ENCODE measurements at places on chromosomes 16 and 17.

- DNase-seq = no peak
Measured at GRCh38 chr16:86504315-86505184, 5.8 kb upstream of the FOXF1 start.

DNA sequence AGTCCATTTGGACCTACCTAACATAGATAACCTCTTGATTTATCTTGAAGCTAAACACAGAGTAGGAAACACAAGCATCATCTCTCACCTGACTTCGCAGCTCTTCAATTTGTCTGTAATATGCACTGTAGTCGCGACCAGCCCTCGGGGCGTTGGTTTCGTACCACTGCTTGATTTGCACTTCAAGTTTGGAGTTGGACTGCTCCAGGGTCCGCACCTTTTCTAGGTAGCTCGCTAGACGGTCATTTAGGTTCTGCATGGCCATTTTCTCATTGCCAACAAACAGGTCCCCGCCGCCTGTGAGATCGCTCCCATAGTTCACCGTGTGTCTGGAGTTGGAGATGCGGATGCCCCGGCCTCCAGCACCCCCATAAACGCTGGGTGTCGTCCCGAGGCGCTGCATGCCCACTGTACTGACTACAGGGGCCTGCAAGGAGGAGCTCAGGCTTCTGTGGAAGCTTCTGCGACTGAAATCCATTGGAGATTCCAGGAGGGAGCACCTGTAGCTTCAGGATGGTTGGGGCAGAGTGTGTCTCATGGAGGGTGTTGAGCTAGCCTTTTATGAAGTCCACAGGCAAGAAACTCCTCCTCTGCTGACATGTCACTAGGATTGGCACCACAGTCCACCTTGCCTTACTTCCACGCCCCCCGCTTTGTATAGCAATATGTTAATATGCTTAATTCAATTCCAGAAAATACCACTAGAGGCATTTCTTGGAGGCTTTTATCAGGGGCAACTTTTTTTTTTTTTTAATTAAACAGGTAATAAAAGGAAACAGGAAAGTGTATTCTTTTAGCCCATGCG lies at the start of gene KRT20:
Gene KRT20 (minus strand): TSS at position 535 of the 805 bp plus-strand sequence. CDS start 57 bp downstream, at position 478.
- no peak for DNase-seq

DNA sequence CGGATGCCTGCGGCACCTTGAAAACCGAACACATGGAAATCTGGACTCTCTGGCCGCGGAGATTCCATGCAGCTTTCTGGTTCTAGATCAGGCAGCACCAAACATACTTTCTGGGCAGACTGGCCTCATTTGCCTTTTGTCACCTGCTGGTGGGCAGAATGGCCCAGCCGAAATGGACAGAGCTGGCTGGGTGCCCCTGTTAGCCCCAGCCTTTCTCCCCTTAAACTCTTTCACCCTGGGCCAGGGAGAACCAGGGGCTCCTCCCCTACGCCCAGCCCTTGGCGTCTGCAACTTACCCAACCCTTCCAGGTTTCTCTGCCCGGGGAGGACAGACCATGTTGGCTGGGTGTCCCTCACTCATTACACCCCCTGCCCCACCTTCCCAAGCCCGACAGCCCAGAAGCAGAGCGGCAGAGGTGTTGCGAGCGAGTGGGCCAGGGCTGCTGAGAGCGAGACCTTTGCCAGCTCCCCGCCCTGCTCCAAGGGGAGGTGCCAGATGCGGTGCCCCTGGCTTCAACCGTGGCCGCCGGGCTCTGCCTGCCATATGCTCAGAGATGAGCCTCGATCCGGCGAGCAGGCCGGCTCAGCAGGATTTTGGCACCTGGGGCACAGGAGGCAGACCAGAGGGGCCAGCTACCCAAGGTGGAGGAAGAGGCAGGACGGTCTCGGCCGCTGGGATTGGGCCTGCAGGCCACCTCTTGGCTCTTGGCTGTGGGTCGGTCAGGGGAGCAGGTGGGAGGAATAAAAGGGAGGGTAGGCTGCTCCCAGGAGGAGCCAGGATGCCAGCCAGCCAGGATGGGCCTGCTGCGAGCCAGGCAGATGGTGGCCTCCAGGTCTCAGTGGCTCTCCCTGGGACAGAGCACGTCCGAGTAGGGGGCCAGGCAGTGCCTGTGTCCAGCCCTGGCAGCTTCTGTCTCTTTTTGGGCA lies 191.3 kb downstream of the NTN1 start:
- DNase-seq = no peak

GRCh38 chr16:11794447-11794846 lies 2.6 kb downstream of the ZC3H7A start:
- no peak for DNase-seq

GRCh38 chr16:2813771-2814221 lies 3.2 kb upstream of the PRSS21 start:
- no peak for DNase-seq

DNA sequence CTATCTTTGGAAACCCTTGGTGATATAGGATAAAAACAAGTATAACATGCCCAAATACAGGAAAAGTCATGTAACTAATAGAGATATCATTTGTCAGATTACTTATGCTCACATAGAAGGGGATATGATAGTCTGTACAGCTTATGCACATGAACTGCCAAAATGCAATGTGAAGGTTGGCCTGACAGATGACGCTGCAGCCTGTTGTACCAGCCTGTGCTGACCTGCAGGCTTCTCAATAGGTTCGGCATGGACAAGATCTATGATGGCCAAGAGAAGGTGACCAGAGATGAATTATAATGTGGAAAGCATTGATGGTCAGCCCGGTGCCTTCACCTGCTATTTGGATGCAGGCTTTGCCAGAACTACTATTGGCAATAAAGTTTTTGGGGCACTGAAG lies 12.7 kb downstream of the WFIKKN2 start:
- DNase-seq = no peak

DNA sequence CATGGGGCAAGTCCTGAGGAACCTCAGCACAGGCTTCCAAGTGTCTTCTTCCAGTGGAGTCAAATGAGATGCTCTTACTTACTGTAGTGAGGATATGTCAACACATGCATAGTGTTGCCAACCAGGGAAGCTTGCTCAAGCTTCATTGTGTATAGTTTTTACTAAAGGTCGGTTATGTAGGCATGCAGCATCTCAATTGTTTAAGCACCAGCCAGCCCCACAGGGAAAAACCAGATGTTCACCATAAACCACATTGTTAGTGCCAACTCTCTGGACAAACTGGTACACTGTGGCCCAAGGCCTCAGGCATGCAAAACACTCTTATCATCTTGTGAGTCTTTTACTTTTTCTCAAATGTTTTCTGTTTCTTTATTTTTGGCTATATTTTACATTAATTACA lies 152.1 kb downstream of the PHKB start:
- DNase-seq = no peak

- DNase-seq = no peak
Measured at GRCh38 chr16:81060576-81061306, 16.3 kb downstream of the C16orf46 start.

- DNase-seq = no peak
Measured at GRCh38 chr16:16027728-16028310, 78.4 kb downstream of the ABCC1 start.

DNA sequence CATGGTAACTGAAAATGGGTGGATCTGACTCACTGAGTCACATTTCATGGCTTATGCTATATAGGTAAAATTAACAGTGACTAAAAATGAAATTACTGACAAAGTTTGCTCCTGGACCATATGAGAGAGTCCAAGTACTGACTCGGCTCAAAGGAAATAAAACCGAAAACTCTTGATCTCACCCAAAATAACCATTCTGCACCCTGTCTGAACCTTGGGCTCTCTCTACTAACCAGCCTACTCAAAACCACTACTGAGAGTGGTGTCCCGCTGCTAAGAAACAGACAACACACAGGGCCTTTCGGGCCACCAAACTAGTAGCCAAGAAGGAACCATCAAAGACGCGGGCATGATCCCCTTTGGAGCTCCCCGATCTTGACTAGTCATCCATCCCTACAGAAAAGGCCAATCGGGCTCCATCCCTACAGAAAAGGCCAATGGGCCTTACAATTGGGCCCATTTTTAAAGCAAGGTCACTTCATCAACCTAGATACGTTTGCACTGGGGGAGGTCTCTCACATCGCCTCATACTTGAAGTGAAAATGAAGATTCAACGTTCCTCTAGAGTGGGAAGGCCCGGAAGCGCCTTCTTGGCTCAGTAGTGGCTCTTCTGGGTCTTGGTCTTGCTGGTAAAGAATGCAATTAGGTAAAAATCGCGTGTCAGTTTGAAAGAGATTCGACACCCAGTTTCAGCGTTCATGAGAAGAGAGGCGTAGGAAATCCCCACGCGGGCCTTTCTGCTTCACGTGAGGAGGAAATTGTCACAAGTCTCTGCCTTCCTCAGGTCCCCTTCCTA lies 720 bp upstream of the ZPBP2 start:
- DNase-seq = no peak

- DNase-seq = peak; percentile 25
Measured at GRCh38 chr16:11006656-11007055, 62.3 kb downstream of the CLEC16A start.

GRCh38 chr16:86089334-86089900 lies 190.5 kb downstream of the IRF8 start:
- DNase-seq = no peak
